Head of caudate nucleus (tissue), 42 donors: ENCODE measurements at places on chromosomes 6 and 20.

DNA sequence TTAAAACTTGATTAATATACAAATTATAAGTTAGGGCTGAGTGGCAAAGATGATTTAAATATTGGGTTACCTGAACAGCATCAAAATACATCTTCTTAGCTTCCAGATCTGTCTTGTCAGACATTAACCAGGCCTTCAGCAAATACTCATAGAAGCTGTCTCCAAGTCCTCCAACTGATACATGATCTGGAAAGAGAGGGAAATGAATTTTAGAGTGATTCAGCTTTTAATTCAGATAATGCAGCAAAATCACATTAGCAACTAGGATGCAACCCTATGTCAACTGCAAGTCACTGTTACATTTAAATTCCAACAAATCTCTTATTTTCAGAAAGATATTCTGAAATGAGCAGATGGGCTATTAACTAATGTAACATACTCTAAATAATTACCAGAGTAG is 115.2 kb upstream of the FAM184A start:
- DNase-seq: no peak

- no peak for DNase-seq
Observed at GRCh38 chr20:41631826-41632225, 13.6 kb upstream of the CHD6 start.

GRCh38 chr6:157054531-157054979 is 268.8 kb downstream of the TMEM242 start:
- no peak for DNase-seq

- no peak for DNase-seq
Observed at GRCh38 chr20:31568041-31568731, 36.9 kb upstream of the ID1 start.
